CD4-positive, alpha-beta T cell treated with Interleukin-17A for 1 hour (primary cell): ENCODE measurements at places on chromosomes 7 and 10.

DNA sequence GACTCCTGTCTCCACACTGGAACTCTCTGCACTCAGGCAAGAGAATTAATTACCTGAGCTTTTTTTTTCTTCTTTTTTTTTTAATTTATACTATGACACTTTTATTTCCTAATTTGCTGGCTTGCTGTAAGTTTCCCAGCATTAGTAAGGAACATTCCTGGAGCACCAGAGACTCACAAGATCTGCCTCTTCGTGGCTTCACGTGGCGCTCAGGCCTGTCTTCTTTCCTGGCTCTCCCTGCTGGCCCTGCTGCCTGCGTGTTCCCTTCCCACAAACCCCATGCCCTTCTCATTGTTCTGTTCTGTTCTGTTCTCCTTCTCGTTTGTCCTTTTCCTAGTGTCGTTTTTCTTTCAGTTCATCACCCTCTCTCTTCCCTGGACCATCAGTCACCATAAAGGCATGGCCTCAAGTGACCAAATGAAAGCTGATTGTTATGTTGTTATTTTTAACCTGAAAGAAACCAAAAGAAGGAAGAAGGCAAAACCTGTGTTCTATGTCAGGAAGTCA lies 591.6 kb upstream of the PFKP start:
- no peak for DNase-seq

DNA sequence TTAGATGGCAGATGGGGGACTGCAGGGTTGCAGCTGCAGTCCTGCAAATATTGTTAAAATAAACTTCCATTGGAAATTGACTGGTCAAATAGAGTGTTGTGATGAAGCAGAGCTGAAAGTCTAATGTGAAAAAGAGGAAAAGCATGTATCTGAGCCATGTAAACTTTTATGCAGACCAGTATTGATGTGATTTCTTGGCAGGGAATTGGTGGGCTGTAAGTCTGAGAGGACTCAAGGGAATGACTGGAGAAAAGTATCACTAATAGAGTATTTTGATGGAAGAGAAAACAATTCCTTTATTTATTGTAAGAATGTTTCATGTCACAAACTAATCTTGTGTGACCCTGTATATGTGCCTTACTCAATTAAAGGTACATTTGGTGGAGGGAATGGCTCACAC lies 155.5 kb downstream of the PPP1R9A start:
- DNase-seq = no peak

- DNase-seq = no peak
These were observed 53.0 kb upstream of the PITRM1 start for GRCh38 chr10:3225561-3225960.

DNA sequence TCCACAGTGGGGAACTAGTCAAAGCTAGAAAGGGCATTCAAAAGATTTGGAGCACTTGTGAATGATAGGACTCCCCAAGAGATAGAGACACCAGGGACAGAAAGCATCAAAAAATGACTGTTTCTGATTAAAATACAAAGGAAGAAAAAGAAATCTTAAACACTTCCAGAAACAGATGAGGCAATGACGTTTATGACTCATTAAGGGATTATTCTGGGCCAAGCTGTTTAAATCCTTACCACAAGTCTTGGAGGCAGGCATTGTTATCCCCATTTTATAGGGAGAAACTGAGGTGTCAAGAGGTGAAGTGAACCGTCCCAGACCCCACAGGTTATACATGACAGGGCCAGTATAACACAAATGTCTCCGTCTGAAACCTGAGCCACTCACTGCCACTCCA lies 68.3 kb upstream of the AMPH start:
- no peak for DNase-seq

DNA sequence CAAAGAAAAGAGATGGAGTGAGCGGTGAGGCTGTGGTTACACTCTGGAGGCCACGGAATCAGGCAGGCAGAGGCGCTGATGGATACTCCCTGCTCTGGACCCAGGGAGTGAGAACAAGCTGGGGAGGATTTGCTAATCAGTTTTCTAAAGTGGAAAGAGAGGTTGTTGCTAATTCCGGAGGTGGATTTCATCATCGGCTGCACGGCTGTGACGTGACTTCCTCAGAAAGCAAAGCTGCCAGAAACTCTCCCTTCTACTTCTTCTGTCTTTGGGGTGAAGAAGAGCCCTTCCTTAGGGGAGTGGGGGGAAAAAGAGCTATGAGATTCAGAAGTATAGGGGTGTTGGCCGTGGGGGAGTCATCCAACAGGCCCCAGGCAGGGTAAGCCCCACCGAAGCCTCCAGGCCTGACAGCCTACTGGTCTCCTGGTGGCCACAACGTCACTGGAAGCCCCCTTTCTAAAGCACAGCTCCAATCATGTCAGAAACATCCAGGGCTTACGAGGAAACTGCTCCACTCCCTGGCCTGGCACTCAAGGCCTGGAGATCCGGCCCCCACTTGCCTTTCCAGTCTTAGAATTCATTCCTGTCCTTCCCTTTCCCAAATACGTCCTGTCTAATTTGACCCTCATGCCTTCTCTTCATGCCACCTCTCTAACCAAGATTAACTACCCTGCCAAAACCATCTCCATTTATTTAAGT lies 114.5 kb downstream of the HIP1 start:
- DNase-seq = peak; percentile 17

DNA sequence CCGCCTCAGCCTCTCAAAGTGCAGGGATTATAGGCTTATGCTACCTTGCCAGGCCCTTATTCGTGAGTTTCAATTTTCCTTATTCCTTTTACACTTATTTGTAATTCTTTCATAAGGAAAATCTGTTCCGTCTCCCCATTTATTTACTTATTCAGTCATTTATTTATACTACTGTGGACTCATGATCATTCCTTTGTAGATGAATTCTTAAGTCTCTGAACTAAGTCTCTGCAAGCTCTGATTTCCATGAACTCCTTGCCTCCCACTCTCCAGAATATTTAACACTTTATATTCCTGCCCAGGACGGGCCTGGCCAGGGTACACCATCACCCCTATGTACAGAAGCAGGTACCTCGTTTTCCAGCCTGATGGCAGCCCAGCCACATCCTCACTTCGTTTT lies 39.4 kb downstream of the PFKFB3 start:
- no peak for DNase-seq

GRCh38 chr7:32489788-32490126 lies 423 bp downstream of the LSM5 start:
- DNase-seq = no peak

GRCh38 chr10:61028861-61029361 lies 84.9 kb upstream of the RHOBTB1 start:
- DNase-seq = no peak

- no peak for DNase-seq
These were observed 571.6 kb upstream of the MGMT start for GRCh38 chr10:128895473-128895872.

- DNase-seq = peak; percentile 24
These were observed 163.7 kb downstream of the SEMA3D start for GRCh38 chr7:85023066-85023712.

DNA sequence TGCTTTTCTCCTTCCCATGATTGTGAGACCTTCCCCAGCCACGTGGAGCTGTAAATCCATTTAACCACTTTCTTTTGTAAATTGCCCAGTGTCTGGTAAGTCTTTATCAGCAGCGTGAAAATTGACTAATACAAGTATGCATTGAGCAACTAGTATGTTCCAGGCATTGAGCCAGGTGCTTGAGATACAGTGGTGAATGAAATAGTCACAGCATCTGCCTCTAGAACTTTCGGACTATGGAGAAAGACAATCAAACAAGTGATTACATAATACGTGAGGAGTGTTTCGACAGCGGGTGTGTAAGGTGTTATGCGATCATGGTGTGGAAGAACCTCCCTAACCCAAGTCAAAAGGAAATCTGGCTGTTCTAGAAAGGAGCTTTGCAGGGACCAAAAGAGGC lies 21.6 kb upstream of the NUP205 start:
- DNase-seq = no peak

DNA sequence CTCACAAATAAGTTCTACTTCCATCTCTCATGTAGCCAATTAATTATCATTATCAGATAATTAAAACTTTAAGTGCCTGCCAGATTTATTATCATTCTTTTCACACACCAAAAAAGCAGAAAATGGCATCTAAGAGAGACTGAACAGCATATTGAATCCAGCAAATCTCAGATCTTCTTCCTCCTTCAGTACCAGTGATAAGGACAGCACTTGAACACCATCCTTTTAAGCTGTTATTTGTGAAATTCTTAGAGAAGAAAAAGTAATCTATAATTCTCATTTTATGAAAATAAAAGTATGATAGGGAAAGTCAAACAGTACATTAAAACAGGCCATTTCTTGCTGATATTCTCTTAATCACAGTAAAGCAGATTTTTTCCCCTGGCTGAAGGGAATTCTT lies 104.5 kb downstream of the ELAPOR2 start:
- DNase-seq = no peak

GRCh38 chr10:128631801-128632241 lies 505.6 kb upstream of the MKI67 start:
- peak; percentile 2 for DNase-seq

DNA sequence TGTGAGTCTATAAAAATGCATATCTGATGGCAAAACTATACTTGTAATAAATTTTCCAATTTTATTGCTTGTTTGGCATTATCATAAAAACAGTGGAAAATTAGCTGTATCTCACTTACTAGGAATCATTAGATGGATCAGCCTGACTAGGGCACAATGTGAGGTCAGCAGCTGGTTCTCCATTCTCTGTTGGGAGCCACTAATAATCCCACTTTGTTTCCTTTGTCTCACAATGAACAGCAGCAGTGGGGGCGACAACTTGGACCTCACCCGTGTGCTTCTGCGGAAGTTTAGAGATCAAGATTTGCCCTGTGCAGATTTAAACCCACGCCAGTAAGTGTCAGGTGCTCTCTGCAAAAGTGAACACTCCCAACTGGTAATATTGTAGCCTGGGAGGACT lies 295.5 kb downstream of the ABCA13 start:
- no peak for DNase-seq

DNA sequence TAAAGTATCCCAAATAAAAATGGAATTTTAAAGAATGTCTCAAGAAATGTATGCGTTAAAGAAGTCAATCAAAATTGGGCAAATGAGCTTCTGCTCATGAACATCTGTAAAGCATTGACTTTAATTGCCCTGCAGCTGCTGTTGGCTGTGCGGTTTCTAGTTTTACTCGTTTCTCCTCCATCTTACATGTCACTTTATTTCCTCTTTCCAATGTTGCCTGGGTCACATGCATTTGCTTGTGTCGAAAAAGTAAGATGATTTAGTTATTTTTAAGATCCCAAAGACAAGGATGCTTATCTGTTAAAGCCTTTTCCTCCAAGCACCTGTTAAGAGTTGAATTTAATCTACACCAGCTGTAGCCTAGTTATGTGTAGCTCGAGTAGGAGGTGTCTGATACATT lies 310.4 kb downstream of the EXOC4 start:
- no peak for DNase-seq

- no peak for DNase-seq
These were observed 22.4 kb downstream of the DNAJC12 start for GRCh38 chr10:67815571-67816059.

- DNase-seq = no peak
These were observed 154.3 kb downstream of the ZNF248 start for GRCh38 chr10:37703114-37703513.

- DNase-seq = no peak
These were observed 4.5 kb upstream of the NODAL start for GRCh38 chr10:70445718-70446657.

- no peak for DNase-seq
These were observed 18.6 kb upstream of the SMO start for GRCh38 chr7:129169686-129170440.

GRCh38 chr7:39252916-39253315 lies 275.2 kb downstream of the POU6F2 start:
- DNase-seq = no peak
